ENCODE measurements at places on chromosomes 3 and 15. TPM values are rescaled to one million over a fixed set of nuclear protein-coding genes. Genes with fewer than 3 reads are reported as not detected.

DNA sequence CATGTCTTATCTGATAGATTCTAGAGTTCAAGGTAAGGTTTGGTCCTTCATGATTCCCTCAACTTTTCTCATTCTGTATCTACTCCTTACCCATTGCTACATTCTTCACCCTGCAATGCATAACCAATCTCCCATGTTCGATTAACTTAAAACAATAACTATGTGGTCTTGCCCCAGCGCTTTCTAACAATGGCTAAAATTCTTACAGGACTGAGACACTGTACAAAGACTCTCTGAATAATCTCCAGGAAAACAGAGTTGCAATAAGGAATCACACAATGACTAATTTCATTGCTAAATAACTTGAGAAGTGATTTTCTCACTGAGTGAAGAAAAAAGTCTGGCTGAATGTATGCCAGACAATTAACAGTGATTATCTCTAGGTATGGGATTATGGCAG lies 69.6 kb upstream of the FAM174B start:
- no peak for DNase-seq
- H3K4me1 ChIP-seq = no peaks in the 10 kb centered on the region
- no peak overlapping the region for H3K27ac ChIP-seq

DNA sequence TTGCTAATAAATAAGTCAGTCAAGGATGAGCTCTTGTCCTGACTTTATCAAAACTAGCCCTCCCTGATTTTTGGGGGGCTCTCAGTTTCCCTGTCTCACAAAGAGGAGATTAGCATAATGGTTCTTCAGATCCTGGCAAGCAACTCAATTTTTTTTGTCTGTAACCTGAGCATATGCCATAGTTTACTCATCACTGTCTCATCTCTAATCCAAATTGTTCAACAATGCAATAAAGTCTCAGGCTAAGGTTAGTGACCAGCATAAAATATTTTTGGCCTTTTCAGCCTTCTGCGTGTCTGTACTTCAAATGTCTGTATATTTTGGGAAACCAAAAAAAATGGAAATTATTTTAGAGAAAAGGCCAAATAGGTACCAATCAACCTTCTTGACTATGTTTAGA lies 465.6 kb upstream of the TPRG1 start:
- no peaks in the 10 kb centered on the region for H3K4me1 ChIP-seq
- DNase-seq = no peak
- H3K27me3 ChIP-seq = no peaks in the 10 kb centered on the region
- no peak overlapping the region for H3K4me3 ChIP-seq

- H3K27me3 ChIP-seq = no peaks in the 10 kb centered on the region
- H3K36me3 ChIP-seq = peaks cover 8% of the 10 kb centered on the region
- H3K27ac ChIP-seq = no peak overlapping the region
- DNase-seq = no peak
- no peaks in the 10 kb centered on the region for H3K4me1 ChIP-seq
- H3K4me3 ChIP-seq = no peak overlapping the region
These were observed 73.3 kb downstream of the SETMAR start for GRCh38 chr3:4376499-4376898.

DNA sequence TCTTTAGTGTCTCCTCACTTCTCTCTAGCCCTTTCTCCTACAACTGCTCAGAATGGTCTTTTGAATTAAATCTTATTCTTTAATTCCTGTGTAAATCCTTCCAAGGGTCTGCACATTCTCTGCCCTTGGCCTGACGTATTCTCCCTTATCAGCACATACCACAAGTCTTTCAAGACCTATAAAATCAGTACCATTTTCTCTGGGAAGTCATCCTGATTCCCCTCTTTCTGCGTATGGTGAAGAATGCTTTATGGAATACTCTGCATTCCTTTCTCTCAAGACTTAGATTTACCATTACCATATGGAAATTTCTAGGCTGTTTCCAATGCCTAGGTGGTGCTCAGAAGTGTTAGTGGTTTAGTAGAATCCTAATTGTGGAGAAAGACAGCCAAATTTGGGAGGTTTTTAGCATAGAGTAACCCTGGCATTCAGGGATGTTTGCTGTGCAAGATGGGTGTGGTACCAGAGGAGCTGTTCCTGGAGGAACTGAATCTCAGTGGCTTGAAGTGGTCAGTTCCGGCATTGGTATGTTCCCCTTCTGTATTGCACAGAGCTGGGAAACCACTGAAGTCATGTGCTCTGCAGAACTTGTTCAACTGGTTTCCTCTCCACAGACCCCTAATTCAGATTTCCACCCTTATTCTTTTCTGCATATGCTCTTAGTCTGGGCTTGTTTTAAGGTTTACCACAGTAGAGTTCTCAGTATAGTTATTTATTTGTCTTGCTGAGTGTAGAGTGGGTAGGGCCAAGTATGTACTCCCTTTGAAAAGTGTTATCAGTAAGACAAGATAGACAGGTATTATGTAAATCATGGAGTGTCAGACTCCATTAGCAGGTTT lies 24.5 kb downstream of the IQGAP1 start:
- no peaks in the 10 kb centered on the region for H3K36me3 ChIP-seq
- DNase-seq = peak; percentile 68
- no peak overlapping the region for H3K4me3 ChIP-seq
- H3K4me1 ChIP-seq = no peaks in the 10 kb centered on the region
- peak overlapping the region; percentile 70 for H3K27ac ChIP-seq

DNA sequence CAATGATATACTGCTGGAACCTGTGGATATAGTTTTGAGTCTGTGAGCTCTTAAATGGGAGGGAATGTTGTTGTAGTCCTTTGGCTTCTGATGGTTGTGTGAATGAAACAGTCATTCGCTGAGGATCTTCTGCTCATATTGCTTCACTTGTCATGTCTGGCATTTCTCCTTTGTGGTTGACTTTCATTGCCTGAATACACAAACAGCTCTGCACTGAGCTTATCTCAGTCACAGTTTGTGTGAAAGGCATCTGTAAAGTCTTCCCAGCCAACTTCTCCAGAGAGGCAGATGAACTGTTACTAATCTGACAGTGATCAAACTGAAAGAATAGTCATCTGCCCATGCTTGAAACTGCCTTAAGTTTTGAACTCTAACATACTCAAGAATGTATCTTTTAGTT lies 59.8 kb downstream of the TMED3 start:
- H3K4me3 ChIP-seq = no peak overlapping the region
- H3K36me3 ChIP-seq = no peaks in the 10 kb centered on the region
- H3K27me3 ChIP-seq = no peaks in the 10 kb centered on the region
- no peaks in the 10 kb centered on the region for H3K4me1 ChIP-seq
- DNase-seq = no peak

GRCh38 chr15:77087213-77087612 lies 16.3 kb upstream of the TSPAN3 start:
- no peaks in the 10 kb centered on the region for H3K27me3 ChIP-seq
- DNase-seq = no peak
- no peak overlapping the region for H3K27ac ChIP-seq
- H3K4me1 ChIP-seq = no peaks in the 10 kb centered on the region

DNA sequence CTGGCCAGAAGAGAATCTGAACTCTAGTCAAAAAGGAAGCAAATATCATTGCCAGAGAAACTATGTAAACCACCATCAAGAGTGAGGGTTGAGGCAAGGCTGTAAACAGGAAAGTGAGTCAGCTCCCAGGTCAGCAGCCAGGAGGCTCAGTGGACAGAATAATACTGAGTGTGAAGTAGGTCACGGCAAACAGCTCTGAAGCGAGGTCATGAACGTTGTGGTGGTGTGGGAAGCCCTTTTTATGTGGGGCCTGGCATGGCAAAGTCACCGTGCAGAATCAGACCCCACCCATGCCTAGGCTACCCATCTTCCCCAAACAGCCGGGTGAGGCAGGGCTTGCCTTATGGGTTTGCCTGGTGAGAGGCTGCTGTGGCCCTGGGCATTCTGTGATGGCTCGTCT lies 43.9 kb downstream of the THBS1 start:
- no peaks in the 10 kb centered on the region for H3K27me3 ChIP-seq
- peak; percentile 69 for DNase-seq
- no peaks in the 10 kb centered on the region for H3K36me3 ChIP-seq

- DNase-seq = no peak
- H3K4me3 ChIP-seq = no peak overlapping the region
- H3K27ac ChIP-seq = no peak overlapping the region
- no peaks in the 10 kb centered on the region for H3K27me3 ChIP-seq
- H3K36me3 ChIP-seq = no peaks in the 10 kb centered on the region
- no peaks in the 10 kb centered on the region for H3K4me1 ChIP-seq
These were observed 311.2 kb downstream of the OCA2 start for GRCh38 chr15:27787931-27788330.

GRCh38 chr3:45547764-45548680 lies 46.5 kb upstream of the LIMD1 start:
- no peak for DNase-seq
- no peaks in the 10 kb centered on the region for H3K36me3 ChIP-seq
- H3K27ac ChIP-seq = peak overlapping the region; percentile 45
- no peak overlapping the region for H3K4me3 ChIP-seq

DNA sequence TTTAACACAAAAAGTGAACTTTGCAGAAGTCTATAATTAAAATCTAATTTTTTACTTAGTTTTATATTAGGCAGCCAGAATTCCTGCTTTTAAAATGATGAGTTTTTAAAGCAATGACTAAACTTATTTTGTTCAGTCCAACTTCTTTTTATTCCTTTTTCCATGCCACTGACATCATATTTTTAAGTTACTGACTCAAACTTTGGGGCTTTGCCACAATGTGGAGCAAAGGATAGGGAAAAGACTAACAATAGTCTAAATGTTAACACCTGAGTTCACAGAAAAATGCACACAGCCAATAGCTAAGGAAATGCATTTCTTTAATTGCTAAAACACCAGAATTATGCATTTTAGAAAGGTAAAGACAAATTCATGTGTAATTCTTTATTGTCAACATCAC lies 647.6 kb upstream of the DPPA4 start:
- H3K4me1 ChIP-seq = no peaks in the 10 kb centered on the region
- no peak overlapping the region for H3K27ac ChIP-seq
- H3K27me3 ChIP-seq = no peaks in the 10 kb centered on the region
- DNase-seq = no peak
- H3K36me3 ChIP-seq = no peaks in the 10 kb centered on the region
- H3K4me3 ChIP-seq = no peak overlapping the region

DNA sequence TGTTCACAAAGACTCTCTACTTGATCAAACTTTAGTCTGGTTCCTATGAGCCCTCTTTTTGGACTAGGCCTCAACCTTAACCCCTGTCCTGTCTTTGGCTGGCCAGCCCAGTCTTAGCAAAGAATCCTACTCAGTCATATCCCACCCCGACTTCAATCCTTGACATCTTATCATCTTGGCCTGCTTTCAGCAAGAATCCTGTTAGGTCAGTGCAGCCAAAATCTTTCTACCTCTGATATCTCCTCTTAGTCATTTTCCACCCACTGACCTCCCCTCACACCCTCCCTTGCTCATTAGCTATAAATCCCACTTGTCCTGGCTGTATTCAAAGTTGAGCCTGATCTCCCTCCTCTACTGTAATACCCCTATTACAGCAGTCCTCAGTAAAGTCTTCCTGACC lies 286.1 kb downstream of the MAGI1 start:
- no peak overlapping the region for H3K27ac ChIP-seq
- DNase-seq = no peak
- no peaks in the 10 kb centered on the region for H3K4me1 ChIP-seq
- H3K27me3 ChIP-seq = no peaks in the 10 kb centered on the region

- no peaks in the 10 kb centered on the region for H3K36me3 ChIP-seq
- DNase-seq = no peak
- peak overlapping the region; percentile 42 for H3K27ac ChIP-seq
These were observed 246.2 kb downstream of the ZBTB20 start for GRCh38 chr3:114900908-114901307.

- DNase-seq = no peak
- H3K4me1 ChIP-seq = peaks cover 11% of the 10 kb centered on the region
- peak overlapping the region; percentile 36 for H3K27ac ChIP-seq
- H3K36me3 ChIP-seq = no peaks in the 10 kb centered on the region
- H3K27me3 ChIP-seq = no peaks in the 10 kb centered on the region
These were observed 3.6 kb downstream of the SNRK start for GRCh38 chr3:43289841-43290470.

- H3K27ac ChIP-seq = no peak overlapping the region
- no peaks in the 10 kb centered on the region for H3K4me1 ChIP-seq
- DNase-seq = no peak
These were observed 58.6 kb downstream of the SPSB4 start for GRCh38 chr3:141109751-141110150.

- no peak for DNase-seq
- no peak overlapping the region for H3K4me3 ChIP-seq
- no peaks in the 10 kb centered on the region for H3K4me1 ChIP-seq
- H3K27ac ChIP-seq = no peak overlapping the region
- H3K36me3 ChIP-seq = no peaks in the 10 kb centered on the region
- H3K27me3 ChIP-seq = no peaks in the 10 kb centered on the region
These were observed 66.9 kb upstream of the SLC6A1 start for GRCh38 chr3:10925436-10926255.

- H3K4me3 ChIP-seq = no peak overlapping the region
- no peaks in the 10 kb centered on the region for H3K4me1 ChIP-seq
- H3K36me3 ChIP-seq = no peaks in the 10 kb centered on the region
- H3K27me3 ChIP-seq = no peaks in the 10 kb centered on the region
These were observed 257.6 kb downstream of the SLC9A9 start for GRCh38 chr3:143590660-143591059.

- H3K27me3 ChIP-seq = no peaks in the 10 kb centered on the region
- no peak overlapping the region for H3K27ac ChIP-seq
- H3K4me1 ChIP-seq = no peaks in the 10 kb centered on the region
- no peaks in the 10 kb centered on the region for H3K36me3 ChIP-seq
These were observed 65.2 kb upstream of the CHL1 start for GRCh38 chr3:131151-131888.

The FBN1 gene
- 38.5 TPM for total RNA-seq

The NOX5 gene
- total RNA-seq = 1.0 TPM

The GOLGA6B gene
- not detected for total RNA-seq

The PLSCR1 gene
- total RNA-seq = 149 TPM

The RPL32 gene
- total RNA-seq = 950 TPM

The GHSR gene
- not detected for total RNA-seq

The KLF13 gene
- total RNA-seq = 28.2 TPM

The SH2D7 gene
- not detected for total RNA-seq

The LRRIQ4 gene
- 0.15 TPM for total RNA-seq

The KLHL40 gene
- not detected for total RNA-seq

The ATP8B4 gene
- 9.5 TPM for total RNA-seq

The PCNP gene
- 120 TPM for total RNA-seq

The DNAH1 gene
- 11.5 TPM for total RNA-seq

All from breast epithelium (tissue), 4 donors.